ENCODE measurements at places on chromosomes 12 and 14. TPM values are rescaled to one million over a fixed set of nuclear protein-coding genes. Genes with fewer than 3 reads are reported as not detected.

DNA sequence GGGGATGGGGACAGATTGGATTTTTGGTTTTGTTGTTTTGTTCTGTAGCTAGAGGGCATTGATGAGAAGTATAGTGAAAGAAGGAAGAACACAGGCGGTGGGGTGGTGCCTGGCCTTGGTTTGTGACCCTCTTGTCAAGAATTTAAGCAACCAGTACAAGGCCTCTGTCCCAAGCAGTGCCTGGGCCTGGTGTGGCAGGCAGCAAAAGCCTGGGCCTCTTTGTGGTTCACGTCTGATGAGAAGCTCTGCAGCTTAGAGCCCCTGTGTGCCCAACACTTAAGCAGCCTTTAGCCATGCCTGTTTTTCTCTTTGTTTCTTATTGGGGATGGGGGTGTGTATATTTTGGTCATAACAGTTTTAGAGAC, 98.0 kb downstream of the PPP2R5C start:
- no peak for DNase-seq

GRCh38 chr12:96828169-96828789, 78.8 kb upstream of the NEDD1 start:
- DNase-seq: no peak

DNA sequence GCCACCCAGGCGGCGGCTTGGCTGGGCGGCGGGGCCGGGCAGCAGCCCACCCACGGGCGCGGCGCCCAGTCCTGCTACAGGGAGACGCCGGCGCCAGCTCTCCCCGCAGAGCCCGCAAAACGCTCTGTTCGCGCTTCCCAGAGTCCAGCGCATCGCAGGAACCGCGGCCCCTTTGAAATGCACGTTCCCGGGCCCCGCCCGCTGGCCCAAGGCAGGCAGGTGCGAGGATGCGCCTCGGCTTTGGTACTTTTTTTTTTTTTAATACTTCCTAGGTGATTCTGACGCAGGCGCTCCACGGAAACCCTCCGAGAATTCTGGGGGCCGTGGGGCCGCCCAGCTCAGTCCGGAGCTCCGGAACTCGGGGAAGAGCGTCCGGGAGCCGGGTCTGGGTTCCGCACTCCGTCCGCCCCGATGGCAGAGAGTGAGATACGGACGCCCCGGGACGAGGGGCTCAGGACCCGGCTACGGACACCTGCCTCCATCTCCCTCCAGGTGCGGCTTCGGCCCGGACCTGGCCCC, 483 bp downstream of the POC1B start:
- peak; percentile 47 for DNase-seq

DNA sequence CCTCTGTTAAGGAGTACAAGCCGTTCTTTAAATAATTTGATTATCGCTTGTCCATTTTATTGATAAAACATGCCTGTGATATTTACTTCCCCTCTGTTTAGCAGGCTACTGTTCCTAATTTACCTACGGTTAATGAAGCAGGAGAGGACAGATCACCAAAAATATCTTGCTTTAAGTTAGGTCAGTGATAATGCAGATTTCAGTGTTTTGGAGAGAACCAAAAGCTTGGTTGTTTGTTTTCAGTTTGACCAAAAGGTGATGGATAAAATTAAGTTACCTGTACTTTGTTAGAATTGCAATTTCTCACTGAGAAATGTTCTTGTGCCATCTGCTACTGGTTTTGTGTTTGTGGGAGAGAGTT, 958 bp downstream of the SPATS2 start:
- no peak for DNase-seq

- DNase-seq: peak; percentile 55
These were observed 11.2 kb downstream of the MAP4K5 start for GRCh38 chr14:50520947-50521815.

Gene CRACR2A
- total RNA-seq: 7.0 TPM

- peak; percentile 72 for DNase-seq
These were observed 10.4 kb downstream of the ITPK1 start for GRCh38 chr14:93105362-93105761.

DNA sequence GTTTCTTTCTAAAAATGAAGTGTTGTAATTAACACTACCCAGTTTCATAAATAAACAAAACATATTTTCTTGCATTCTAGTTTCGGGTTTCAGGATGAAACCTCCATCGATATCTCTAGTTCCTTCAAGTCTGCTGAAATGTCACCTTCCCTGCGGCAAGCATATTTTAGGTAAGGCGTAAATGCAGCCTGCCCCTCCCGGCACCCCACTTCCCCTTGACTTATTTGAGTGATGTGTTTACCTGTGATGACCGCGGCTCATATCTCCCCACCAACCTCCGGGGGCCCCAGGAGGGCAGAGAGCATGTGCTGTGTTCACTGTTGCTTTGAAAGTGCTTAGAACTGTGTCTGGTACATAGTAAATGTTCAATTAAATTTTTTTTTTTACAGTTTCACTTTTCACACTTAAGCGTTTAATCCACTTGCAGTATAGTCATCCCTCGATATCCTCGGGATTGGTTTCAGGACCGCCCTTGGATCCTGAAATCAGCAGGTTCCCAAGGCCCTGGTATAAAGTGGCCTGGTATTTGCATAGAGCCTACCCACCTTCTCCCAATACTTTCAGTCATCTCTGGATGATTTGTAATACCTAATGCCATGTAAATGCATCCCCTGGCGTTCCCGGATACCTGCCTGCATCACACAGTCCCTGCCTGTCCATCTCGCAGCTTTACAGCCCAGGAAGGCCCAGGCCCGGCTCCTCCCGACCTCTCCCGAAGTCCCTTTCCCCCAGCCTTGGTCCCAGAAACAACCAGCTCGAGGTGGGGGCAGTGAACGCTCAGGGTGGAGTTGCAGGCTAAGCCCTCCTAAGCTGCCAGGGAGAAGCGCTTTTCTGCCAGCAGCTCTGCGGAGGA, 40.2 kb upstream of the FBRSL1 start:
- no peak for DNase-seq

Gene ALKBH1
- total RNA-seq: 2.9 TPM

DNA sequence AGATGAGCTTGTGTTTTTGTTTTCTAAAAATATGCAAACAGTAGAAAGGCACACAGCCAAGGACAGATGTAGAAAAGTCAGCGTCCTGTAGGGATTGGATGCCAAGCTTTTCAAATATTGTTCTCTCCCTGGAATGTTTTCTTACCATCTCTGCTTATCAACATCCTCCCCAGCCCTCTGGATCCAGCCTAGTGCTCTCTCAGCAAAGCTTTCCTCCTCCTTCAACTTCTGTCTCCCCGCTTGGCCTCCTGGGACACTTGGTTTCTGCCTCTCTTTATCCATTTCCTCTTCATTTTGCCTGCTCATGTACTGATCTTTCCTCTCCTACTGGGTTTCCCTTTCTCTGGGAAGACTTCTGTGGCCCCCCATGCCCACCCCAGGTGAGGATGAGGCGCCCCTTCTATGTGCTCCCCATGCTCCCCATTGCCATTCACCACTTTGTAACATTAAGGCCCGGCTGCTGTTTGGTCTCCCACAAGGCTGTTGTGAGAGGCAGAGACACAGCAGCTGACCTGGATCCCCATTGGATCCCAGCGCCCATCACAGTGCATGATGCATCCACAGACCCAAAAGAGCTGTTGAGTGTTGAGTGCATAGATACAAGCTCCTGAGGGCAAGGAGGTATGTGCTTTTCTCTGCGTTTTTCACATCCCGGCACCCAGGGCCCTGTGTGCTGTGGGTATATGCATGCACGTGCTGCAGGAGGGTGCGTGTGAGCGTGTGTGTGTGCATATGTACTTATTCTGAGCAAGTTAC, 38.2 kb downstream of the EVL start:
- no peak for DNase-seq

Gene KRT3
- total RNA-seq: not detected

DNA sequence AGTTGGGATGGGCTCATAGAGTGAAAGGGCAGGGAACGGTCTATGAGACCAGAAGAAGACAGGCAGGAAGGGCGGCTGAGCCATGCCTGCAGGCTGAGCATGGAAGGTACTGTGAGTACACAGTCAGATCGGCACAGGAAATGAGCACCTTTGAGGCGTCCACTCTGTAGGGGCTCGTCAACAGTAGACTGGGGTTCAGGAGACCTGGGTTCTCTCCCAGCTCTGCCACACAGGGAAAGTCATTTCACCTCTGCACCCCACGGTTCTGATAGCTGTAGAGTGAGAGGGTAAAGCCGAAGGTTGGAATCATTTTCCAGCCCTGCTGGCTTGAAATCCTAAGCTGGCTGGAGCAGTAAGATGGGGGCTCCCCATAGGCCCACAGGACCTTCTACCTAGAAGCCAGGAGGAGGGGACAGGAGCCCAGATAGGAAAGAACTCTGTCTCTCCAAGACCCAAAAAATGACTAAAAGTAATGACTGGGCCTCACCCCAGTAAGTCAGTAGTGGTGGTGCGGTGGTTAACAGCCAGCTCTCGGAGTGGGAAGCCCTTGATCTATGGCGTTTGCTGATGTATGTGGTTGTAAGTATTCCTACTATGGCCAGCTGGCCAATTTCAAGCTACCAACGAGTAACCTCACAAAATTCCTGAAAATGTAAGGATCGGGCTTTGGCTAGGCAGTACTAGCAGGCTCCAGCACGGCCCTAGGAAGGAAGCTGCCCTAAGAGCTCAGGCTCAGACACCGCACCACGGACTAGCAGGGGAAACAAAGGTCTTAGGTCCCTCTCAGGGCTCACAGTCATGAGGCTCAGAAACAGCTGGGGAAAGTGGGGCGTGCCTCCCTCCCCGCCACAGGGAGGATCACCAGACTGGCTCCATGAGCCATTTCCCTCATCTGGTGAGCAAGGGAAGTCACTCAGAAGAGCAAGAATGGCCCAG, 10.3 kb upstream of the CD27 start:
- DNase-seq: no peak

Gene GLT1D1
- not detected for total RNA-seq

DNA sequence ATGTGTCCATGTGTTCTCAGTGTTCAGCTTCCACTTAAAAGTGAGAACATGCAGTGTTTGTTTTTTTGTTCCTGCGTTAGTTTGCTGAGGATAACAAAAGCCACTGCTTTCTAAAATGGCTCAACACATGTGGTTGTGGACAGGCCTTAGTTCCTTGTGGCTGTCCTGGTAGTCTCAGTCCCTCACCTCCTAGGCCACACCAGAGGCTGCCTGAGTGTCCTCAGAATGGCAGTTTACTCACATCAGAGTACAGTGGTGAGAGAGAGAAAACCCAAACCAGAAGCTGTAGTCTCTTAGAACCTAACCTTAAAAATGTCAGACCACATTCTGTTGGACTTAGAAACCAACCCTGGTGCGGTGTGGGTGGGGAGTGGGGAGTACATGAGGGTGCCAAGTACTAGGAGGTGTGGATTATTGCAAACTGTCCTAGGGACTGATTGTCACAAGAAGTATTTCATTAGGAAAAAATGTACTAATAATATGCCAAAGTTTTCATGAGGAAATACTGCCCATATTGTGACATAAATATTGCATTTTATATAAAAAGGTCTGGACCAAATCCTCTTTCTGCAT, 30.4 kb downstream of the NPAS3 start:
- DNase-seq: no peak

- no peak for DNase-seq
These were observed 174.4 kb downstream of the MON2 start for GRCh38 chr12:62640910-62641448.

DNA sequence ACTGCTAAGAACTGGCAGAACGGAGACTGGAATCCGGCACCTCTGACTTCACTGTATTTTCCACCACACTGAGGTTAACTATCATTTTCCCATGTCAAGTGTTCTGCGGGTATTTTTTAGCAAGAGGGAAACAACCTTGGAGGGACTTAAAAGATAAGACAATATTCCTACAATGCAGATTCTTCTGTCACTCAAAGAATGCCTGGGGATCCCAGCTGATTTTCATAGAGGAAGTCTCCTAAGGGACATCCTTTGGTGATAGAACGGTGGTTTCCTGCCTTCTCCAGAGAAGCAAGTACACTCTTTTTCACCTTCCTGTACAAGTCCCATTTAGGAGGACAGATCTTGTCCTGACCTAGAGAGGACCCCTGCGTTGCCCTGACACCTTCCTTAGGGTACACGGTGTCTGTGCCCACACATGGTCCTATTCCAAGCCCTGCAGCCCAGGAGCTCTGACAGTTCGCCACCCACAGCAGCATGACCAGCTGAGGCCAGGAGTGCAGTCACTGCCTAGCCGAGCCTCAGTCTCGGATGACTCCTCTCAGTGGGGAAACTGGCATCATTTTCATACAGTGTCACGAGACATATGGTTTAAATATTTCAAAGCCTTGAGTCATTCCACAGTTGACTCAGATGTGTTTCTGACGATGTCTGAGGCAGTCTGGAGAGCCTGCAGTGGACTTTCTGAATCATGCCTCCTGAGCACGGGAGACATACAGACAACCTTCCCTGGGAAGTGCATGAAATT, 181.3 kb upstream of the FKBP4 start:
- DNase-seq: peak; percentile 16

DNA sequence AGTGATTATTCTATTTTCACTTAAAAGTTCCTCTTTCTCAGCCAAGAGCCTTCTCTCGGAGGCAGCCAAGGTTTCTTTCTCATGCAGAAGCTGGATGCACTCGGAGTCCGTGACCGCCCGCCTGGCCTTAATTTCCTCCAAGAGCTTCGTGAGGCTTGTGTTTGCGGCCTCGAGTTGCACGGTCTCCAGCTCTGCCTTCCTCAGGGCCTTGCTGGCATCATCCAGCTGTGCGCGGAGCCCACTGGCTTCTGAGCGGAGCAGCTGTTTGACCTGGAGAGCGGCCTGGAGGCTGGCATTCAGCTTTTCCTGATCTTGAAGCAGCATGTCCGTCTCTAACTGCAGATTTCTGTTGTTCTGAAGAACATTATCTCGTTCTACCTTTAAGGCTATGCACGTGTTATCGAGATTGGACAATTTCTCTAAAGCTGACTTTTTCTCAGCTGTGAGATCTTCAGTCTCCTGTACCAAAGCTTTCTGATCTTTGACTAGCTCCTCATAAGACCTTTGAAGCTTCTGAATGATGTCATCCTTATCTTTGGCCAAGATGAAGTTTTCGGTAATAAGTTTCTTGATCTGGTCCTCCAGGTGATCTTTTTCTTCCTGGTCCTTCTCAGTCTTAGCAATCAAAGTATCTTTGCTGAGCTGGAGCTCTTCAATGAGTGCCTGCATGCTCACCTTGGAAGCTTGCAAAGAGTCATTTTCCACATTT, 57.2 kb upstream of the VPS33A start:
- DNase-seq: no peak

GRCh38 chr14:35470755-35471154, 63.2 kb upstream of the INSM2 start:
- no peak for DNase-seq

Gene PARPBP
- 0.52 TPM for total RNA-seq

GRCh38 chr12:22204391-22204790, 130.1 kb downstream of the ST8SIA1 start:
- no peak for DNase-seq

DNA sequence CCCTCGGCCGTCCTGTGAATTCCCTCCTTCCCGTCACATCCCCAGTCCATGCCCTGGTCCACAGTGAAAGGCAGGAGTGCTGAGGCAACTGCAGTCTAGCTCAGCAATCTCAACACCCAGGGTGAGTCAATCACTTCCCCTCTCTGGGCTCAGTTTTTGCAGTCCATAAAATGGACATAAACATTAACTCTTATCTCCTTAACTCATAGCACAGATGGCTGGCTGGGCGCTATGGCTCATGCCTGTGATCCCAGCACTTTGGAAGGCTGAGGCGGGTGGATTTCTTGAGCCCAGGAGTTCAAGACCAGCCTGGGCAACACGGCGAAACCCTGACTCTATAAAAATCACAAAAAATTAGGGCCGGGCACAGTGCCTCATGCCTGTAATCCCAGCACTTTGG, 32.4 kb downstream of the CAMKK2 start:
- no peak for DNase-seq
